ENCODE measurements at places on chromosomes 6 and 20. TPM values are rescaled to one million over a fixed set of nuclear protein-coding genes. Genes with fewer than 3 reads are reported as not detected.

PGK2 gene
- not detected for total RNA-seq

DNA sequence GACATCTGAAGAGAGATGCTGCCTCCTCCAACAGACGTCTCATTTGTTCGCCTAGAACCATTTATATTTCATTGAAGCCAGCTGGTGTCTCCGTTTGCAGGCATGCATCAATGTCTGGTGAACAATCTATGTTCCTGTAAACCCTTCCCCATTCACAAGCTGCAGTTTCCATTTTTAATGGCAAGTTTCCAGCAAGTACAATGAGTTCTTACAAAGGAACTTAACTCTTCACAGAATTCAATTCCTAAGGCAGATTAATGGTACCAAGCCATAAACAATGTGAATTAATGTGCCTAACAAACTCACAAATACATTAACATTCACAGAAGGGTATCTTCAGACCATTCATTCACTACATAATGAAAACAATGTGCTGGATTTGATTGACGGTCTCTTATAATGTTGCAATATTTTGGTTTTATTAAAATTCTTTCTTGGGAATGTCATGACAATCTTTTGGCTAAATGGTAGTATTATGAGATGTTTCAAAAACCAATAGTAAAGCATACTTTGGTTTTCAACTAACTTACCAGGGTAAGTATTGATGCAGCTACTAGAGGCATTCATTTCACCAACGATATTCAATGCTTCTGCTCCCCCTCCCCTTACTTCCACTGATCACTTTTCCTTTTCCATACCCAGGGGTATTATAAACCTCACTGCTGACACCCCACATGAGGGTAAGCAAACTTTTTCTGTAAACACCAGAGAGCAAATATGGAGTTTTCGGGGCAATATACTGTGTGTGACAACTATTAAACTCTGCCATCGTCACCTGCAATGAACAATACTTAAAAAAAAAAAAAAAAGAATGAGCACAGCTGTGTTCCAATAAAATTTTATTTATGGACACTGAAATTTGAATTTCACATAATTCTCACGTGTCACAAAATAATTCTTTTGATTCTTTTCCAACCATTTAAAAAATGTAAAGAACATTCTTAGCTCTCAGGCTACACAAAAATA is 4.2 kb downstream of the AKIRIN2 start:
- DNase-seq, result no peak

- no peak for DNase-seq
These were observed 78.2 kb downstream of the THBS2 start for GRCh38 chr6:169175360-169175887.

DNA sequence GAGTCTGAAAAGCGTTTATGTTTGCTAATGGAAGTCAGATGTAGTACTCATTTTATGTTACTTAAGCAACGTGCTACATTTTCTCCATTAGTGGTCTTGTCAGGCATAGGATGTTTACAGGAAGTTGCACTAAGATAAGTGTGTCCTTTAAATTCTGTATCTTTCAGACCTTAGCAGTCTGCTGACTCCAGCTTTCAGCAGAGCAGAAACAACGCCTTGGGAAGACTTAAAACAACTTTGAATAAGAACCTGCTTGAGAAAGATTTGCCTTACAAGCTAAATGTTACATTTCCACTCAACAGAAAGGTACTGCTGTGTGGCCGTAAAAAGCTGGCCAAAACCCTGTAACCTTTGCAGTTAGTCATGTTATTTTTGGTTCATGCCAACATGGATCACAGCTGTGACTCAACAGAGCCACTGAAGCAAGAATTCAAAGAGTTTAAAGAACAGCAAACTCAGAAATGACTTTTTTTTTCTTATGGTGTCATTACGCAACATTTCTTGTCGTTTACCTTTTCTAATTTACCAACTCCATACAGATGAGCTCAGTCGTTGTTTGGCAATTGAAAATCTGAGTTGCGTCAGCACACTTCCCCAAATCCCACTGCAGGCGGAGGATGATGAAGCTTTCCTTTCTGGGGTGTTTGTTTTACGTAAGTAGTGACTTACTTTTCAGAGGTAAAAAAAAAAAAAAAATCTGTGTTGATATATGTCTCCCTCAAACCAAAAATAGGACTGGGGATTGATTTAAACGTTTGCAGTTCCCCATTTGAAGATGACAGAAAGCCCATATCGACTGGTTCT is 27.9 kb upstream of the BMP6 start:
- DNase-seq, result no peak

MLN gene
- not detected for total RNA-seq

DNA sequence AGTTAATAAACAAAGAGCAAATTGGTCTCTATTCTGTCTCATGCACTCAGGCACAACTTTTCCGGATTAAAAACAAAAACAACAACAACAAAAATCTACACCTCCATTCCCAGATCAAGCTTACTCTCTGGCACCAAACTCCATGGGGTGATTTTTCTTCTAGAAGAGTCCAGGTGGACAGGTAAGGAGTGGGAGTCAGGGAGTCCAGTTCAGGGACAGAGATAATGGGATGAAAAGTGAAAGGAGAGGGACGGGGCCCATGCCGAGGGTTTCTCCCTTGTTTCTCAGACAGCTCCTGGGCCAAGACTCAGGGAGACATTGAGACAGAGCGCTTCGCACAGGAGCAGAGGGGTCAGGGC is 437 bp upstream of the HLA-A start:
- DNase-seq, result no peak

DNA sequence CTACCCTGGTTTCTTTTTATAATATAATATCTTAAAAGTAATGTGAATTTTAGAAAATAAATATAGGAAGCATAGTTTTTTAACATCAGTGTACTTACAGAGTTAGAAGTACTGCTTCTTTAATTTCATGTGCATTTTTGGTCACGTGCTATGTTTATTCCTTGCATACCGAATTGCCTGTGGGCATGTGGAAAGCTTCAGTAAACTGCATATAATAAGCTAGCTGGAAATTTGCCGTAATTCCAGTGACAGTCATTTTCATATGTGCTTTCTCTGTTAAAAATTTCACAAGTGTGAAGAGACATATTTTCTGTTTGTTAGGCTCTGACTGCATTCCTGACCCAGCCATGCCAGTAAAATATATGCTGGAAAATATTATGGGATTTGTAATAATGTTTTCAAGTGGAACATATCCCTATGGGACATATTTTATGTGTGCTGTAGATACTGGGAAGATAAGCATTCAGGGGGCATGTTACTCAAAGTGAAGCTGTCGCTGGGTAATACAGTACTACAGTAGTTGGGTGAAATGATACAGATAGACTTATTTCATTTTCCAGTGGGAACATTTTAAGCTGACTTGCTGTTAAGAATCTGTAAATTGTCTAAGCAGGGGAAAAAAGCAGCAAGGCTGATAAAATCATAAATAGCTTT is 616.7 kb downstream of the FRK start:
- DNase-seq, result no peak

DNA sequence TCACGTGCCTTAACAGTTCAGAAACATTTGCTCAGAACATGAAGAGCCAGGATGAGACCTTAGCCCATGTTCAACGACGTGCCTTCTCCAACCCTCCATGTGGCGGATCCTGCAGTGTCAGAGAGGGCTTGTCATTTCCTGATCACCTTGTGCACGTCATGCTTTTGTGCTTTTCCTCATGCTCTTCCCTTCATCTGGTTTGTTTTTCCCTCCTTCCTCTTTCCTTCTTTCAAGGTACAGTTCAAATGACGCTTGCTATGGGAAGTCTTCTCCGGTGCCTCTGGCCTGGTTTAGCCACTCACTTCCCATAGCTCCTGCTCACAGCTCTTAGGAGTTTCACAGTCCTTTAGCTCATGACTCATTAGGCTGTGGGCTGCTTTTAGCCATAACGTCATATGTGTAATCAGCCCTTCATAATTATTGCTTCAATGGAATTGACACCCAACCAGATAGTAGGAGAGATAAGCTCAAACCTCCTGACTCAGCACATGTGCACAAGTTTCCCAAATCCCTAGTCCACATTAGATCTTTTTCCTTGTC is 102.7 kb upstream of the CNKSR3 start:
- DNase-seq, result no peak

GRCh38 chr6:36320475-36320874 is 16.2 kb downstream of the BNIP5 start:
- DNase-seq, result peak; percentile 53

- peak; percentile 80 for DNase-seq
These were observed 49.4 kb upstream of the PTPN1 start for GRCh38 chr20:50460608-50461267.
